Activated T-cell treated with anti-CD3 and anti-CD28 coated beads for 24 hours (primary cell): ENCODE measurements at places on chromosomes 2 and 18.

DNA sequence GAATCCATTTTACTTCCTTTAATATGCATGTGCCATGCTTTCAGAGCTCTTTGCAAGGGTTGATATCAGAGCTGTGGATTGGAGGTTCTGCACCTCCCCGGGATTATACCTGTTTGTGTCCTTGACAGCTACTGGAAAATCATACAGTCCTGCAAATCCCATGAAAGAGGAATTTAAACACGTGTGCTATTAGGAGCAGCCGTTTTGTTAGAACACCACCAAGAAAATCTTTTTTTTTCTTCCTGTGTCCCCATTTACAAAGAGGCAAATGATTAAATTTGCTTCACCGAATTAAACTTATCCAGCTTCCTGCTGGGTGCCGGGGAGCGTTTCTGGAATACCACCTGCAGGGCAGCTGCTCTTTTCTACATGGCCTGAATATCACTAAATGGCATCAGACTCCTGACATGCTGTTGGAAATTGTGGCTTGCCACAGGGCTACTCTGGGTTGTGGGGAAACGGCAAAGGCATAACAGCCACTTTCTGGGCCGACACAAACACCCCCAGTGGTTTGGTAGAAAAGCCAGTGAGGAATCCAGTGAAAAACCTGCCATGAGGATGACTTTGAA, 23.4 kb upstream of the SOX11 start:
- no peak for DNase-seq

GRCh38 chr2:140454717-140455116, 1674.5 kb upstream of the NXPH2 start:
- DNase-seq, result no peak

GRCh38 chr2:75403991-75404428, 156.7 kb downstream of the EVA1A start:
- DNase-seq, result no peak

GRCh38 chr2:188524519-188525113, 232.9 kb downstream of the GULP1 start:
- DNase-seq, result peak; percentile 2

- DNase-seq, result no peak
These were observed 13.0 kb downstream of the L3MBTL4 start for GRCh38 chr18:6401687-6402086.

DNA sequence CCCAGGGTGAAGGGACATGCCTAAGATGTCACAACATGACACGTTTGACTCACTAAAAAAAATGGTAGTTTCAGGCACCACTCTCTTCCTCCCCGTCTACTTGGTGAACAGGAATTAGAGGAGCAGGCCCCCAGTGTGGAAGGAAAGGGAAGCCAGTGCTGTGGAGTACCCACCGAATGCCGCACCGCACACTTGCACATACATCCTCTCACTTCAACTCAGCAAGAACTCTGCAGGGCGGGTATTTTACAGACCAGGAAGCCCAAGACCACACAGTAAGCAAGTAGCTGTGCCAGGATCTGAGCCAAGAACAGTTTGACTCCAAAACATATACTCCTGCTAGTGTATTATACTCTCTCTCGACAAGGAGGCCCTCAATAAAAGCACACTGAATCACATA, 69.8 kb downstream of the BCL2 start:
- no peak for DNase-seq

DNA sequence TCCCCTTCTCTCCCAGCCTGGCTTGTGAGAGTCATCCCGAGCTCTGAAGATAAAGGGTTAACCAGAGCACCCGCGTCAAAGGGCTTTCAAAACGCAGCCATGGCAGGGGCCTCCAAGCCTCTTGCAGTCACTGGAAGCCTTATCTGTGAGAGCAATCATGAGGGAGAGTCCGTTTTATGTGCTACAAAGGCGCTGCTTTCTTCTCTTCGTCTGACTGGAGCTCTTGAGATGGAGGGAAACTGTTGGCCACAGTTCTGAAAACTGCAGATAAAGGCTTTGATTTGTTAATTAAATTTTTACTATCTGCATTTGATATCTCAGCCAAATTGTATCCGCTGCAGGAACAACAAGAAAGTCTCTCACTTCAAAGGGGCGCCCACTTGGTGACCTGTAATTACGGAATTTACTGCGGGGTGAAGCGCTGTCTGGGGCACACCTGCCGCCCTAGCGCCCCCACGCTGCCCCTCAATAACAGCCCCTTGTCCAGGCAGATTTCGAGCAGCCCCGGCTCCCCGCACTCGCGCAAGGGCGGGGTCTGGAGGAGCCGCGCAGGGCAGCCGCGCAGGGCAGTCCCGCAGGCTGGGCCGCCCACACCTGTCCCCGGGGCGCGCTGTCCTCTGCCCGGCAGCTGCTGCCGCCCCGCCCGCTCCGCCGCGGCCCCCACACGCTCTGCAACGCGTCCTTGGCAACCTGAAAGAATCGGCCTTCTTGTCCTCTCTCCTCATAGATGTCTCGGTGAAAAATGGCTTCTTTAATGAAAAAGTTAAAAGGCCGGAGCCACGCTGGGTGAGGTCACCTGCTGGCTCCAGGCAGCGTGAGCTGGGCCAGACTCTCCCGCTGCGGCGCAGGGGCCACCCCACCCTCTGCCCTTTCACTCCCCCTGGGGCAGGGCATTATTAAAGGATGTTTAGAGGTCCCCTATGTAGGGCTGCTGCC, 217.9 kb downstream of the VAPA start:
- DNase-seq, result no peak

DNA sequence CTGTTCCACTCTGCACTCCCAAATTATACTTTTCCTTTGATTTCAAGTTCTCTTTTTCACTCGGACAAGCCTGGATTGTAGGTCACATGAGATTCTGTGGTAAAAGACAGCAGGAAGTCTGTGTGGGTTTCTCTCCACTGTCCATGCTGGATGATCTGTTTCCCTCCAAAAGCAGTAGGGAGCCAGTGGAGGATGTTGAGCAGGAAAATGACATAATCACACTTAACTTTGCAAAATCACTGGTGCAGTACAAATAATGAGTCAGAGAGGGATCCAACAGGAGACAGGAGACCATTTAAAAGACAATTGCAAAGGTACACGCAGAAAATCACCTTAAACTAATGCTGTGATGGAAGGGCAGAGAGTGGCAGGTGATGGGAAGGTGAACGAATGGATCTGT, 301.3 kb downstream of the ZNF407 start:
- no peak for DNase-seq

DNA sequence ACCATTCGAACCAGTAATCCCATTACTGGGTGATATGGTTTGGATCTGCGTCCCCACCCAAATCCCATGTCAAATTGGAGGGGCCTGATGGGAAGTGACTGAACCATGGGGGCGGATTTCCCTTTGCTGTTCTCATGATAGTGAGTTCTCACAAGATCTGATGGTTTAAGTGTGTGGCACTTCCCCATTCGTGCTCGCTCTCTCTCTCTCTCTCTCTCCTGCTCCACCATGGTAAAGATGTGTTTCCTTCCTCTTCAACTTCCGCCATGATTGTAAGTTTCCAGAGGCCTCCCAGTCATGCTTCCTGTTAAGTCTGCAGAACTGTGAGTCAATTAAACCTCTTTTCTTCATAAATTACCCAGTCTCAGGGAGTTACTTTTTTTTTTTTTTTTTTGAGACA, 62.6 kb downstream of the NBAS start:
- no peak for DNase-seq

DNA sequence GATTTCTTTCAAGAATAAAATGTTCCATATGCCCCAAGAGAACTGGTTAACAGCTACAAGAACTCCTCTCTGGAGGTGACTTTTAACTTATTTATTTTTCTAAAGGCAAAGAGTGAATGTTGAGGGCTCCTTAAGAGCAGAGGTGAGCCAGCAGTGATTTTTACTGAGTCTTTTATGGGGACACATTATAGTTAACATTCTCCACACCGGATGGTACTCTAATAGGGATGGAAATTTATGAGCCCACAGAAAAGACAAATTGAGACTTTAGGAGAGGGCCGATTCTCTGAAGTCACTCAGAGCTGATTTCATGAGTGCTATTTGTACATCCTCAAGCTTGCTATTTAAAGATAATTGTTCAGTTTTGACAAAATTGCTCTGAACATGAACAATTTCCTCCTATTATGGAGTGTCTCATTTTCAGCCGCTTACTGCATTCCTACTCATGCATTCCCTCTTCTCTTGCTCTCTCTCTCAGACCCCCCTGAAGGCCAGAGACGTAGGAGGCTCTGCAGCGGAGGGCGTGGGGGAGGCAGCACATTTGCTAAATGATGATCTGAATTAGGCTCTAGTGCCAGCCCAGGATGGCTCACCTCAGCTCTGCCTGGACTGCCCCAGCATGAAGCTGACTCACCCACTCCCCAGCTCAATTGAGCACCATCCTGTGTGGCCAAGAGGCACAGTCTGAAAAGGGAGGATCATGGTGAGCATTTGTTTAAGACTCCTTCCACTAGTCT, 5.9 kb upstream of the RPL37A start:
- no peak for DNase-seq

- DNase-seq, result no peak
These were observed 36.4 kb downstream of the SLC20A1 start for GRCh38 chr2:112682101-112682500.

- DNase-seq, result no peak
These were observed 26.3 kb upstream of the TMEM182 start for GRCh38 chr2:102735416-102736109.

- no peak for DNase-seq
These were observed 585.0 kb downstream of the SUCLG1 start for GRCh38 chr2:83874066-83874465.

GRCh38 chr2:46812361-46813019, 103.1 kb downstream of the MCFD2 start:
- DNase-seq, result no peak

DNA sequence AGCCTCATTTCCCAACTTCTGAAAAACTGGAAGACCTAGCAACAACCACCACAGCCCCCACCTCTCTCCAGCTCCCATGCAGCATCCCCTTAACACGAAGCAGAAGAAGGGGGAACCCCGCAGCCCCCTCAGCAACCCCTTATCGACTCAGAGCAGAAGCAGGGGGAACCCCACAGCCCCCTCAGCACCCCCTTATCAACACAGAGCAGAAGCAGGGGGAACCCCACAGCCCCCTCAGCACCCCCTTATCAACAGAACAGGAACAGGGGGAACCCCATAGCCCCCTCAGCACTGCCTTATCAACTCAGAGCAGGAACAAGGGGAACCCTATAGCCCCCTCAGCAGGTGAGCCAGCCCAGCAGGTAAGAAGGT, 6.7 kb downstream of the SLC66A2 start:
- DNase-seq, result no peak

GRCh38 chr18:75106746-75107145, 102.2 kb downstream of the PTGR3 start:
- DNase-seq, result no peak

DNA sequence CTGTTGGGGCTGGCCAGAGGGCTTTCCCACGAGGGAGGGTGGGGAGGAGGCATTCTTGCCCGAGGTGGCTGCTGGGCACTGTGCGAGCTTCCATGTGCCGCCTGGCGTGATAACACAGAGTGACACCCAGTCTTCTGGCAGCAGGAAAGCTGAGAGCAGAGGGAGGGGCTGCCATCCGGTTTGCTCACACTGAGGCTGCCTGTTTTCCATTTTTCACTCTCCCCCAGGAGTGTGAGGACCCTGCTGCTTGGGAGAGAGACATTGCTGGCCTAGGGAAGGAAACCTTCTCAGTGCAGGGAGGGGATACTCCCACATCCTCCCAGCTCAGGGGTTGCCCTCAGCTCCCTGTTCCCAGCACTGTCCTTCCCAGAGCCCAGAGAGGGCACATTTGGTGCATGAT, 73.1 kb downstream of the INHBB start:
- DNase-seq, result no peak

GRCh38 chr2:190339394-190339793, 4.0 kb upstream of the INPP1 start:
- no peak for DNase-seq

DNA sequence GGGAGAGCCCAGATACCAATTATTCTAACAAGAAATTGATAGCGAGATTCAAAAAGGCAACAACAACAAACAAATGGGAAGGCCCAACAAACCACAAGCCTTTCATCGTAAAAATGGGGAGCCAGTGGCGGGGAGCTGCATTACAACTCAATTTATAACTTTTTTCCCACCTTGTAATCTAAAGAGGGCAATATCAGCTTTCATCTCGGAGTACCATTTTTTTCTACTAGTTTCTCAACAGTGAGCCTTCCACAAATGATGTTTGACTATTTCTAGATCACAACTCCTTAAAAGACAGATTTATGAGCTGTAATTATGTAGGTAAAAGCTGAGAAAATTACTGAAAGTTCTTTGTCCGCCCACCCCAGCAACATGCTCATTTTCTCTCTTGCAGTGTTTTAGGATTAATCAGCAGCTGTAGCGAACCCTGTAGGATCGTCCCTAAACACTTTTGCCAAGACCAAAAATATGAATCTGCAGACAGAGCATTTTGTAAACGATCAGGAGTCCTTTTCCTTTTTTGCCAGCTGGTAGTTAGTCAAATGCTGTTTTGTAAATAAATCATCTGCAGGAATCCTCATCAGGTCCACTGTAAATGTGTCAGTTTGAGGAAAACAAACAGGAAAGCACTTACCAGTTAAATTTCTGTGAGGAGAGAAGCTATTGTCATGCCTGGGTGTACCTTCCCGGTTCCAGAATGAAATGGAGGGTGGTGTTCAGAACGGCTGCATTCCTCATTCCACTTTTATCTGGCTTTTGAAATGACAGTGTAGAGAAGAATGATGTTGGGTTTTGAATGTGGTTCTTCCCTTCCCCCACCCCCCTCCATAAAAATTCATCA, 53.2 kb downstream of the EEF1B2 start:
- DNase-seq, result no peak

DNA sequence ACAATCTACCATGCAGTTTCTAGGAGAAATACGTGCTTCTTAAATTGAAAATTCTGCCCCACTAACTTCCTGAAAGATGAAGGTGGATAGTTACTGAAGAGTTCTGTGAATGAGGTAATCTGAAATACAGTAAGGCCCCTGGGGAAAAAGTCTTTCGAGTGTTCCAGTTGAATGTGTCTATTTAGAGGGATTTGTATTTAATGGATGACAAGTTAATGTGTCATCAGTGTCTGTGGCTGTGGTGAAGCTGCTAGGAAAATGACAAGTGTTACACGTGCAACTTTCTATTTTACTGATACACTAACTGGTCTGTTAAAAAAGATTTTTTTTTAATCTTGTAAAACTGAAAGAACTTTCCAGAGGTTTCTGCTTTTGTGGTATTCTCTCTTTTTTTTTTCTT, 384.6 kb downstream of the STK39 start:
- no peak for DNase-seq

- DNase-seq, result no peak
These were observed 93.7 kb downstream of the DYNAP start for GRCh38 chr18:54684784-54685183.

- DNase-seq, result no peak
These were observed 40.9 kb downstream of the TCF4 start for GRCh38 chr18:55546851-55547704.

GRCh38 chr2:133654949-133655348, 86.7 kb upstream of the NCKAP5 start:
- DNase-seq, result no peak

- DNase-seq, result no peak
These were observed 84.8 kb upstream of the BCL2L11 start for GRCh38 chr2:111035830-111036441.

- DNase-seq, result no peak
These were observed 115.4 kb downstream of the SCG2 start for GRCh38 chr2:223486751-223487150.

GRCh38 chr2:209788925-209789324, 17.3 kb downstream of the UNC80 start:
- DNase-seq, result no peak
